ENCODE measurements at places on chromosomes 6 and 20.

DNA sequence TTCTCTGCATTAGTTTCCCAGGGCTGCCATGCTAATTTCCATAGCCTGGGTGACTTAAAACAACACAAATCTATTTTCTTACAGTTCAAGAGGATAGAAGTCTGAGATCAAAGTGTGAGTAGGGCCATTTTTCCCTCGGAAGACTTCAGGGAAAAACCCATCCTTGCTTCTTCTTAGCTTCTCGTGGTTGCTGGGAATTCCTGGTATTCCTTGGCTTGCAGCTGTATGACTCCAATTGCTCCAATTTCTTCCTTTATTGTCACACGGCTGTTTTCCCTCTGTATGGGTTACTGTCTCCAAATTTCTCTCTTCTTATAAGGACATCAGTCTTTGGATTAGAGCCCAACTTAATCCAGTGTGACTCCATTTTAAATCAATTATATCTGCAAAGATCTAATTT lies 128.4 kb upstream of the JAG1 start:
- no peak for ATAC-seq

- peak; percentile 81 for ATAC-seq
Observed at GRCh38 chr6:157456524-157456829, 75.5 kb downstream of the ZDHHC14 start.

DNA sequence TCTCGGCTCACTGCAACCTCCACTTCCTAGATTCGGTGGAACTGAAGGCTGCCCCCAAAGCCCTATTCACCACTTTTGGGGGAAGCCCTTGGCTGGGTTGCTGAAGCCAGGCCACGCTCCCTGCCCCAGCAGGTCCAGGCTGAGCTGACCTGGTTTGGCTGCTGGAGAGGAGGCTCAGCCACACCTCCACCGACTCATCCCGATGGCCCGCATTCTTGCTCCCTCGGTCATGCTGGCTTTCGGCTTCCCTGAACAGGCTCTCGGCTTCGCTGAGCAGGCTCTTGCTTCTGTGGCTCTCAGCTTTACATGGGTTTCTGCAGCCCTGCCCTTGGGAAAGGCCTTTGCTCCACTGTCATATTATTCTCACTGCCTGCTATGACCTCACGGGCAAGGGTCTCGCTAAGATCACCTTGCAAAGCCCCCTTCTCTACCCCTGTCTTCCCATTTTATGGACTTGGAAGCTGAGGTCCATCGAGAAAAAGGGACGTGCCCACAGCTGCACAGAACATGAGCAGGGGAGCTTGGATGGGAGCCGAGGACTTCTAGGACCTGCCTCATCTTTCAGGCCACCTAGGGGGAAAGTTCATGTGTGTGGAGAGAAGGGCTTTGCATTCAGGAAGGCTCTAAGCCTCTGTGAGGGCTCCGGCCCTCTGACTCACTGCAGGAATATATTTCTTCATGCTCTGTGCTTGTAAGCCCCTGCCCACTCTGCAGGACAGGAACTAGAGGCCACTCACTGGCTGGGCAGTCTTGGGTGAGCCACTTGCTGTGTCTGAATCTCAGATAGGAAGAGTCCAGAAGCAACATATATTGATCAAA lies 15.6 kb downstream of the ARHGAP40 start:
- no peak for ATAC-seq

DNA sequence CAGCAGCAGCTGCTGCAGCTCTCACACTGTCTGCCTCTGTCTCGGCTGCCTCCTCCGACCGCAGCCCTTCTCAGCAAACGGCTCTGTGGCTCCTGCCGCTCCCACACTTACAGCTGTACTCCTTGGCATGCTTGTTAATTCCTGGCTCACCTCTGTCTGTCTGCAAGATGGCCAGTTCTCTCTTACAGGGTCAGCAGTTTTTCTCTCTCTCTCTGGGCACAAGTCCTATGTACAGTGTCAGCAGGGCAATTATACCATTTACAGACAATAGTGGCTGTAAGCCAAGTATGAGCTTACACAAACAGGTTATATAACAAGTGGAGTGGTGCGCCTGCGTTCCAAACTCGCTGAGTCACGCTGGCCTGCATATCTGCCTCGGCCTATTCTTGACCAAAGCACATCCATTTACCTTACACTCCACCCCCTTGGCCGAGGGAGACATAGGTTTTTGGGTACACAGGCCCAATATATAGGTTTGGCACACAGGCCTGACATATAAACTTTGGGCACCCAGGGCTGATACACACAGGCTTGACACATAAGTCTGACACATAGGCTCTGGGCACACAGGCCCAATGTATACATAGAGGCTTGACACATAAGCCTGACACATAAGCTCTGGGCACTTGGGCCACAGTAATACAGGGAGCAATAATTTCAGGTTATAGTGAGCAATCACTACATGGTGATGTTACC lies 4.4 kb downstream of the ZKSCAN3 start:
- ATAC-seq, result no peak

GRCh38 chr6:166463359-166464067 lies 80.8 kb upstream of the MPC1 start:
- ATAC-seq, result no peak

DNA sequence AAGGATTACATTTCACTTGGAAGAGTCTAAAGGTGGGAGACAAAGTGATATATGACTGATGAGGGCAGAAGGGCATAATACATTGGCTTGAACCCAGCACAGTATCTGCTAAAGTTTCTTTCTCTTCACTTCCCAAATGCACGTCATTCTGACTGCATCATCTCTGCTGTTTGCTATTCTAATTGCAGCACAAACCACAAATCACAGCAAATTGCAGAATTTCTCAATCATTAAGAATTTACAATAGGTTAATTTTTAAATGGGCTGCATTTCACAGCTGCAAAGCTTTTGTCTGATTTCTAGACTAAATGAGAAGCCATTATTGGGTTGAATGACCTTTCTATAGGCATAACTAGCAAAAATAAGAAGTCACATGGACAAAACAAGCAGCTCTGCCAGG lies 337.0 kb downstream of the RNGTT start:
- no peak for ATAC-seq

- ATAC-seq, result no peak
Observed at GRCh38 chr6:110530671-110531070, 54.3 kb upstream of the SLC22A16 start.

DNA sequence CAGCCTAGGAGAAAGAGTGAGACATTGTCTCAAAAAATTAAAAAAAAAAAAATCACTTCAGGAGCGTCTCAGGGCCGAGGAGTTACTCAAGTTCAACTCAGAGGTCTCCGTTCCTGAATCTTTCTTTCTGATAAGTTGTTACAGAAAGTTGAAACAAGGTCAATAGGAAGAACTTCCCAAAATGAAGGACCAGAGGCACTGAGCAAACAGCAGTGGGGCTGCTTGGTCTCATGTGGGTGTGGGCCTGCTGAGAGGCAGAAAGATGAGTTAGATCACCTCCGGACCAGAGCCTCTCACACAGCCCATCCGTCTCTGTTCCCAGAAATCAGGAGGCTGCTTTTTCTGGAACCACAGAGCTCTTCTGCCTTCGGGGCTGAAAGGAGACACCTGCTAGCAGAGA lies 12.4 kb downstream of the MDGA1 start:
- no peak for ATAC-seq

DNA sequence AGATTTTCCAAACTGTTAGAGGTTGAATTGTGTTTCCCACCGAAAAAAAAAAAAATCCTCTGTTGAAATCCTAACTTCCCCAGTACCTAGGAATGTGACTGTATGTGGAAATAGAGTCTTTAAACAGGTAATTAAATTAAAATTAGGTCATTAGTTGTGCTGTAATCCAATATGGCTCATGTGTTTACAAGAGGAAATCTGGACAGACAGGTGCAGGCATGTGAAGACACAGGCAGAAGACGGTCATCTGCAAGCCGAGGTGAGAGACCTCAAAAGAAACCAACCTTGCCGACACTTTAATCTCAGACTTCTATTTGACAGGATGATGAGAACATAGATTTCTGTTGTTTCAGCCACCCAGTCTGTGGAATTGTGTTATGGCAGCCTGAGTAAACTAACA lies 28.6 kb upstream of the EZR start:
- no peak for ATAC-seq

GRCh38 chr20:62362991-62363919 lies 3.9 kb downstream of the LAMA5 start:
- ATAC-seq, result no peak

GRCh38 chr6:3986241-3986640 lies 92.7 kb downstream of the FAM217A start:
- ATAC-seq, result no peak

DNA sequence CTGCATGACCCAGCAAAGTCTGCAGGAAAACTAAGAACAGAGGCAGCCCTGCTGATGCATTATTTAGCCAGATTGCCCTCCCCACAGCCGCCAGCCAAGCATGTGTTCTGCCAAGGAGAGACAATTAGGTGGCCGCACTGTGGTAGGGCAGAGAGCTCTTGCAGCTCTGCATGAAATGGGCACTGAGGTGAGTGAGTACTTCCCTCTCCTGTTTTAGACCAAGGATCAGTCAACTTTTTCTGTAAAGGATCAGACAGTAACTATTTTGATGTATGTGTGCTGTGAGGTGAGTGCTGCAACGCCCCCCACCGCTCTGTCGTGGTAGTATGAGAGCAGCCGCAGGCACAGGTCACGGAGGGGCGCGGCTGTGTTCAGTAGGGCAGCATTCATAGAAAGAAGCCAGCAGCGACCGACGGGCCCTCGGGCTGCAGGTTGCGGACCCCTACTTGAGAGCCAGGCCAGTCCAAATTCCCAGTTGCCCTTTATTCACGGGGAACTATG lies 23.8 kb upstream of the FAM50B start:
- ATAC-seq, result no peak

DNA sequence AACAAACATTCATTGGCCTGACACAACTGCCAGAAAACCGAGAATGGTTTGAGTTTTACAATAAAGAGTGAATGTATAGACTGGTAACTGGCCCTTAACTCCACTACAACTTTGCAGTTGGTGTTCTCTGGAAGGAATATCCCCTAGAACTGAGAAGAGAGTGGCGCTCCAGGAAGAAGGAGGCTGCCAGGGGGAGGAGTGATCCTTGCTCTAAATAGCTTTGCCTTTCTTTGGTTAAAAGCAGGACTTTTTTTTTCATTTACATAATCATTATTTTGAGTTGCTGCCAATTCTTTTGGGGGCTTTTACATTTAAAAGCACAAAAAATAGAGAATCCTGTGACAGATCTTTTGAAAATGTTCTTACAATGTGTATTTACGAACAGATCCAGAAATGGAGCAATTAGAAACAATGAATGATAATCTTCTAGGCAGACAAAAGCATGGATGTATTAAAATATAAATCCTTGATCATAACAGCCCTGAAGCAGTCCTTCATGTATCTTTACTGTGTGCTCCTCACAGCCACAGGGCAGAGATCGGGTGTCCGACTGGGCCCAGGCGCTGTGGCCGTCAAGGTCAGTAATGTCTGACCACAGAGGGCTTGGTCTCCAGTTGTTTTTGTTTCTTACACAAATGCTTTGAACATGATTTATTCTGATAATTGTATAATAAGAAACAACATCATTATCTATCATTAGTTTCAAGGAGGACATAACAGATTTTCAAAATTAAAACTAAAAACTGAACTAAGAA lies 612.2 kb downstream of the HDGFL1 start:
- ATAC-seq, result no peak

GRCh38 chr6:154218301-154218700 lies 138.3 kb downstream of the IPCEF1 start:
- ATAC-seq, result no peak

GRCh38 chr6:165858586-165858985 lies 195.5 kb upstream of the PDE10A start:
- ATAC-seq, result no peak

DNA sequence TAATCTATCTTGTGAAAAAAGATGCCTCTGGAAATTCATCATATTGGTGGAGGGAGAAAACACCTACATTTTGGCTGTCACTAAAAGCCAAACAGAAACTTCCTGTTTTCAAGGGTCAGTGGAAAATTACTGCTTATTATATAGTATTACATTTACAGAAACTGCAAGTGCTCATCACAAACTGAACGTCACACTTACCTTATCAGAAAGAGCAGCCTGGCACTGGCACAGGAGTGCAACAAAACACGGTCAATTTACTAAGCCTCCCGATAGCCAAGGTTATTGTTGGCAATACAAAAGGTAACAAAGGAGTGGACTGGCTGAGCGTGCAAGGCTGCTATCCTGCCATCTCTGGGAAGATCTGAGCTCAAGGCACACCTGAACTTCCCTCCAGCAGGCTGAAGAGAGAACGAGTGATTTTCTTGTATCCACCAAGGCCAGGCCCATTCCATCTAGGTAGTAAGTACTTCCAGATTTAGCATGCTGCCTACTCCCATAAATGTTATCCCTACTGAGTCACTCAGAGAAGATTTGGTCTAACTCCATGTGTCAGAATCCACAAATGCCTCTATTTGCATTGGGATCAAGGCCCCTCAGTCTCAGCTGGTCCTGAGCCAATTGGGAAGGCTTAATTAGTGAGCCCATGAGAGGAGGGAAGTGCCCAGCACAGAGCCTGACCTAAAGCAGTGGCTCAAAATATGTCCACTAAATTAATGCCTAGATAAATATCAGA lies 399.8 kb downstream of the BTBD9 start:
- peak; percentile 47 for ATAC-seq

GRCh38 chr6:151300267-151300991 lies 60.7 kb downstream of the AKAP12 start:
- peak; percentile 58 for ATAC-seq

DNA sequence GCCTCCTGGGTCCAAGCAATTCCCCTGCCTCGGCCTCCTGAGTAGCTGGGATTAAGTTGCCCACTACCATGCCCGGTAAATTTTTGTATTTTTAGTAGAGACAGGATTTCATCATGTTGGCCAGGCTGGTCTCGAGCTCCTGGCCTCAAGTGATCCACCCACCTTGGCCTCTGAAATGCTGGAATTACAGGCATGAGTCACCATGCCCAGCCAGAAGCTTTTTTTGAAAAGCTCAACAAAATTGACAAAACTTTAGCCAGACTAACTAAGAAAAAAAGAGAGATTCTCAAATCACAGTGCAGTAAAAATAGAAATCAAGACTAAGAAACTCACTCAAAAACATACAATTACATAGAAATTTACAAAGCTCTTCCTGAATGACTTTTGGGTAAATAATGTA lies 420.6 kb downstream of the COL12A1 start:
- ATAC-seq, result no peak

- no peak for ATAC-seq
Observed at GRCh38 chr6:159728531-159728964, 1.2 kb downstream of the WTAP start.

DNA sequence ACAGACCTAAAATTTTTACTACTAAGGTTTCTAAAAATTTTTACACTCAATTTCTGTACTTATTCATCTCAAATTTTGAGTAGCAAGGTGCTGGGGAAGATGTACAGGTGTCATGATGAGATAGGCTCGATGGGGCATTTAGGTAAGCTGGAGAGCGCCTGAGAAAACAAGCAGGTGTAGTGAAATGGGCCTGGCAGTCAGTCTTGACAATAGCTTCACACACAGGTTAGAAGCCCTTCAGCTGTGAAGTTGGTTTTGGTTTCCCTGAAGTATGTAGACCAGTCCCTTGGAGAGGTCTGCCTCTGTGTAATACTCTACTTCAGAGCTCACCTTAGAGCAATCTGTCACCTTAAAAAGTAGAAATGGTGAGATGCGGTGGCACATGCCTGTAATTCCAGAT lies 144.0 kb upstream of the SCGN start:
- ATAC-seq, result no peak

DNA sequence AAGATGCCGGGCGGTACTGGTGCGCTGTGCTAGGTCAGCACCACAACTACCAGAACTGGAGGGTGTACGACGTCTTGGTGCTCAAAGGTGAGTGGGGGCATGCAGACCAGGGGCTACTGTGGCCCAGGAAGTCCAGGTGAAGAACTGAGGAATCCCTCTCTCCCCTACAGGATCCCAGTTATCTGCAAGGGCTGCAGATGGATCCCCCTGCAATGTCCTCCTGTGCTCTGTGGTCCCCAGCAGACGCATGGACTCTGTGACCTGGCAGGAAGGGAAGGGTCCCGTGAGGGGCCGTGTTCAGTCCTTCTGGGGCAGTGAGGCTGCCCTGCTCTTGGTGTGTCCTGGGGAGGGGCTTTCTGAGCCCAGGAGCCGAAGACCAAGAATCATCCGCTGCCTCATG lies 1.0 kb downstream of the LY6G6F start:
- no peak for ATAC-seq

Data from stimulated activated memory B cell treated with anti-CD40 and anti-IgM and Interleukin-4, amounts not matched to agents 10 μg/mL and 1 μg/mL and 100 μg/mL, for 72 hours (primary cell).